ENCODE measurements at places on chromosomes 12 and 14.

DNA sequence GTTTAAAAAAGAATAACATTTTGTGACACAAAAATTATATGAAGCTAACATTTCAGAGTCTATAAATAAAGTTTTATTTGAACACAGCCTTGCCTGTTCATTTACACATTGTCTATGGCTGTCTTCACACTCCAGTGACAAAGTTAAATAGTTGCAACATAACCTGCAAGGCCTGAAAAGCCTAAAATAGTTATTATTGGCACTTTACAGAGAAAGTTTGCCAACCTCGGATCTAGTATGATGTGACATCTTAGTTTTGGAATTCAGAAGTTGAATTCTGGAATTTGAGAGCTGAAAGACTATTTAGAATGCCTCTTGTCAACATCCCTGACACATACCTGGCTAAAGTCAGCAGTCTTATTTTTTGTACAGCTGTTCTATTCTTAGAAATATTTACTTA is 68.3 kb downstream of the DYRK2 start:
- no peak for DNase-seq

- no peak for DNase-seq
Observed at GRCh38 chr12:49901026-49901425, 2.7 kb downstream of the FAIM2 start.

DNA sequence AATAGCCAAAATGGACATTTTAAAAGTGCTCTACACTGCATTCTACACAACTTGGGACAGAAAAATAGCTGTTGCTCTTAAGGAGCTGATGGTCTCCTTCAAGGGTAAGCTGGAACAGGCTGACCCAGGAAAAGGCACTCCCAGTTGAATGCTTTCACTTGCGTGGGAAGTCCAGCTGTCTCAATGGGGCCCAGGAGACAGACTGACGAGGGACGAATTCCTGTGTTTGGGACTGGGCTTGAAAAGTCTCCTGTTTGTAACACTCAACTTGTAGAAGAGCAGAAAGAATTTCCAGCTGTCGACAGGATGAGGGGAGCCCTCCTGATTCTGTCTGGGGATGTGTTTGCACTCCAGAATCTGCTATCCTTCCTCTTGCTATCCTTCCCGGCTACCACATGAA is 180.8 kb downstream of the ZFP36L1 start:
- no peak for DNase-seq

DNA sequence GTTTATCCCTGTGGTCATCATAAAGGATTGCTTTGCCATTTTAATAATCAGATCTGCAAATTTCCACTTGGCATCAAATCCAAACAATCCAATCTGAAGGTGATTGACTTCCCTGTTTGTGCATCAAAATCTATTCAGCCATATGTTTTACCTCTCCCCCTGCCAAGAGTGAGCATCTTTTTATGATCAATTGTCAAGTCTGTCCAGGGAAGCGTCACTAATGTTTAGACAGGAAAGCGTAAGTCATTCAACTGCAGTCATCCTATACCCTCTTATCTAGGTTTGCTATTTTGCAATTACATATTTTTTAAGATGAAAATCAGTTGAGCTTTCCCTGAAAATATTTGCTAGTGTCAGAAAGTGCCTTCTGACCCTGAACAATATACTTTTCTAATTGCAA is 1224.1 kb upstream of the SEL1L start:
- no peak for DNase-seq

GRCh38 chr12:98725476-98726247 is 80.6 kb downstream of the APAF1 start:
- DNase-seq, result no peak

GRCh38 chr14:95437715-95438114 is 78.7 kb downstream of the SYNE3 start:
- no peak for DNase-seq

GRCh38 chr12:132950844-132951535 is 5.1 kb downstream of the ZNF605 start:
- no peak for DNase-seq

DNA sequence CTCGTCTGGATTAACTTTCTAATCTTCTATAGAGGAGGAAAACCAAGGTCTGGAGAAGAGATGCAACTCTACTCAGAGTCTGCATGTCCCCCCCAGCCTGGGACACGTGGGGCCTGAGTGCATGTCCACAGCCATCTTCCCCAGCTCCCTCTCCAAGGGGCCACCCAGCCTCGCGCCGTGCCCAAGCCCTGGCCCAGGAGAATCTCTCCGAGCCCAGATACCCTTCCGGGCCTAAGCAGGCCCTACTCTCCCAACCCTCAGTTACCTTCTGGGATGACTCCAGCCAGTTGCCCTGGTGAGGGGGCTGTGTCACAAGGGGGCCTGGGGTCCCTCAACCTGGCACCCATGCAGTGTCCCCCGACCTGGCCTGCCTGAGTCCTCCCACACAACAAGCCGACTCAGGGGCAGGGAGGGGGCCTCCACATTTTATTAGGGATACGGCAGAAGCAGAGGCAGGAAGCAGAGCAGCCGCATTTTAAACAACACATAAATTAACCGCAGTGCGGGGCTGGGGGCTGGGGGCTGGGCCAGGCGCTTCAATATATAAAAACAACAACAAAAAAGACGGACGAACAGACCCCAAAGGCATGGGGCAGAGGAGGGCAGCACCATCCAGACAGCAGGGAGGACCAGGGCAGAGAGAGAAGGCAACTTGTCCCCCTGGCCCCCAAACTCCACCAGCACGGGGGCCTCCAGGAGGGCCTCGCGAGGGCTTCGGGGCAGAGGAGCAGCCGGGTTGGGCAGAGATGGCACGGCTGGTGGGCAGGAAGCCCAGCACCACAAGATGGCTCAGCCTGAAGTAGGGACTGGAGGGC is 37.3 kb downstream of the NCKAP5L start:
- no peak for DNase-seq

- peak; percentile 65 for DNase-seq
Observed at GRCh38 chr12:1916371-1917171, 1.9 kb downstream of the CACNA2D4 start.

DNA sequence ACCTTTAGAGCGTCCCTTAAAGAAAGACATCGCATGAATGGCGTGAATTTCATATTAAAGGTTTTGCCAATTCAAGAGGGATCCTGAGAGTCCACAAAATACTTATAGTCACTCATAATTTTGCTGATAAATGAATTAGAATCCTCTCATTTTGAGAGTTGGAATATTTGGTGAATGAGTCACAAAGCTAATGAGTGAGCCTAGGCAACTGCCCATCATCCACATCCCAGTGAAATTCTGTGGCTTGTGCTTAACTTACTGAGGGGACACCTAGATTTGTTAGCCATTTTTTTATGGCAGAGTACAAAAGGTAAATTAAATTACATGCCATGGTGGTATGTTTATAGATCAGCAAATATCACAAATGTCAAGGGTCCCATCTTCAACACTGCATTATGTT is 12.7 kb upstream of the NOXRED1 start:
- no peak for DNase-seq

DNA sequence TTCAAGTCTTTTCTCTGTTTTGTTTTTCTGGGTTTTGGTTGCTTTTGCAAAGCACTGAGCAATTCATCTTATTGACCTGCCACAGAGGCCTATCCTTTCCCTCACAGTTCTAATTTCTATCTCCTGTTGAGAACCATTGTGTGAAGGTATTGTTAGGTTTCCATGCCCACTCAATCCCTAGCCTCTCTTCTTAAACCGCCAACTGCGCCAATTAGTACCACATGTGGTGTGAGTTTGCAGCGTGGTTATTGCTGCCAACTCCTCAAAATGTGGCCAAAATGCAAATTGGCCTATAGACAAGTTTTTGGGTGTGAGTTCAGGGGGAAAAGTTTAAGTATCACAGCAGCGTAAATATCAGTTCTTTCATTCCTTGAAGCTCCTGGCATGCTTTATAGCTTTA is 232.6 kb downstream of the FLRT2 start:
- no peak for DNase-seq

- no peak for DNase-seq
Observed at GRCh38 chr12:72148709-72149108, 123.5 kb upstream of the TRHDE start.

DNA sequence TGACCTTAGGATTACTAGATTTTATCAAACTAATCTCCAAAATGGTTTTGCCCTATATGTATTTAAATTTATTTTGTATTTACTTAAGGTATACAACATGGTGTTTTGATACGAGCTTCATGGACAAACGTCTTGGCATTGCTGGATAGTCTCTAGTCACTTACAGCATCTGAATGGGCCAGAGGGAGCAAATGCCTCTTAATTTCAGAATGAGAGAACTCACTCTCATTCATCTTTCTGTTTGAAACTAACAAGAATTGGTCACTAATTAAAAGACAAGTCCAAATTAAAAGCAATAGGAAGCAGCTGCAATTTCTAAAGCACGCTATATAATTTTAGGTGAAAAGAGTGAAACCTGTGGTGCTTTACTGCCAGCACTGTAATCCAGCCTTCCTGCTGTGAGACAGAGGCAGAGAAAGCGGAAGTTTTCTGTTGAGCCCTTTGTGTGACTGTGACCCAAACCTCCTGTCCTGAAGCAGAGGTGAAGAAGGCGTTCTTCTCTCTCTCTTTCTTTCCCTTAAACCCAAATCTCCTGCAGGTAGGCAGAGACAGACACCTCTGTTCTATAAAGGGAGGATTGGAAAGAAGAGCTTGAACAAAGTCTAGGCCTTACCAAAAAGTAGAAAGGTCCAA is 184.6 kb upstream of the NAV3 start:
- DNase-seq, result no peak

All from left forelimb (tissue), 1 donor.